Amniotic epithelial cell (primary cell): ENCODE measurements at places on chromosomes 7 and 10.
A peak's percentile ranks its signal among the peaks of the same experiment; 100 is the strongest.

DNA sequence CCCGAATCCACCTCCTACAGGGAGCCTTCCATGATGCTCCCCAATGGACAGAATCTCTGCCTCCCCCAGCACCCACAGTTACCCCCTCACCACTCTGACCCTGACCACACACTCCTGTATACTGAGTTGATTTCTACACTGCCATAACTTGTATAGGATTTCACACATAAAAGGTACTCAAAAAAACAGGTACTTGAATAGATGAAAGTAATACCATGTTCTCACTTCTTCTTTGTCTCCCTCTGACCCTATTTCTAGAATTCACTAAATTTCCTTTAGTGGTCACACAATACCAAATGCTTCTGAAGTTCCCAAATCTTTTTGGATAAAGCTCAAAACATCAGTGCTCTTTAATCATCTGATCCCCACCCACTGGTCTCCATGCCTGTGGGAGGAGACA, 45.4 kb downstream of the HSPA12A start:
- no peak for DNase-seq

GRCh38 chr10:82680608-82681007, 805.6 kb downstream of the NRG3 start:
- DNase-seq: peak; percentile 48

GRCh38 chr10:31186225-31187000, 132.6 kb upstream of the ZEB1 start:
- DNase-seq: no peak

DNA sequence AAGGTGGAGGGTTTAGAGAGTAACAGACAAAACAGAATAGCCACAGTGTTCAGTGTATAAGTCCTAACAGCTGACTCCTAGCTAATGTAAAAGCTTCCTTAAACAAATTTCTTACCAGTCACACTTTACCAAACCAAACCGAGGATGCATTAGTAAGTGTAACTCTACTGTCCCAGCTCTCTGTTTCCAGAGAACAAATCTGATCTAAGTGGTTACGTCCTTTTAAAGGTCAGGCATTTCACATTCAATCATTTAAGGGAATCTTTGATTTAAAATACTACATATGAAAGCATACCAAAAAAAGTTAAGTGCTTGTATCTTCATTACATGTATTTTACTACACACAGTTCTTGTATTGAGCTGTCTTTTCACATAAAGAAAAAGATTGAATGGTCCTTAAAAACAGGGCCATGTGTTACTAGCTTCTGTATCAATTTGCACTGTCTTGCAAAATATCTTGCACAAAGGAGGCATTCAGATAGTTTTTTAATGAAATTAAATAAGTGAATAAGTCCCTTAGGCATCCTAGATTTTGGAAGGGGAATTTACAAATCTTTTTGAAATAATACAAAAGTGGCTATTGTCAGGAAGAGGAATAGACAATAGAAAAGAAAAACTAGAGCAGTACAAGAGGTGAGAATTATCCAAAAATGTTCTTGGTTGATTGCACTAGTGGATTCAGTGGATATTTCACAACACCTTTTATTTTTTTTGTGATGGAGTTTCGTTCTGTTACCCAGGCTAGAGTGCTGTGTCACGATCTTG, 58.4 kb upstream of the SPOCK2 start:
- no peak for DNase-seq

DNA sequence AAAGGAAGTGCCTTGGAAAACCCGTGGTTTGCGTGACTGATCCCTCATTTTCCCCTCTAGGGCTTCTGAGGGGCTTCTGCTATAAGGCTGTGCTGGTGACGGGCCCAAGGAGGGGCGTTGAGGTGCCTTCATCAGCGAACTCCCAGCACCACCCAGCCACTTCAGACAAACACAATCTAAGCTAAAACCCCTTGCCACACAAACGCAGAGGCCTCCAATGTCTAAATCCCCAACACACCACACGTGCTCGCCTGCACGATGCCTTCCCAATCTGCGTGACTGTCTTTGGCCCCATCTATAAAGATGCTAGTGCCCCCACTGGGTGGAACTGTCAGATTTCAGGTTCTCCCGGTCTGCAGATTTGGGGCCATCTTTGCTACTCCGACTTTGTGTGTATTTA, 4.1 kb upstream of the GAD2 start:
- no peak for DNase-seq

- DNase-seq: no peak
Observed at GRCh38 chr10:21090609-21091082, 193.5 kb upstream of the NEBL start.

GRCh38 chr7:100799037-100799896, 28.1 kb downstream of the EPHB4 start:
- DNase-seq: peak; percentile 66

DNA sequence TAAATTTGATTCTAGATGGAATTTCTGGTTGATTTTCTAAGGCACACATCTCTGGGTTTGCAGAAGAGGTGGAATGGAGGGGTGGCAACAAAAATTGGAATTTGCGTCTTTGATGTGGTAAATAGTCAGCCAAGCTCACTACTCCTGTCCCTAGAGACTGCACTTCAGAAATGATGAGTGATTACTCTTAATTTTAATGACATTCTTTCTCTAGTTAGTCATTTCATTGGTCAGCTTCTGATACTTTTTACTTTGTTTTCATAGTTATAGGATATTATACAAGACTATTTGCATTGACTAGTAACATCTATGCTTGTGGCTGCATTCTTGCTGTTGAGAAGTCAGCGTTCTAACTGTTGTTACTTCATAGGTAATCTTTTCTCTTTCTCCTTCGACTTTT, 658.3 kb downstream of the SUGCT start:
- DNase-seq: no peak

DNA sequence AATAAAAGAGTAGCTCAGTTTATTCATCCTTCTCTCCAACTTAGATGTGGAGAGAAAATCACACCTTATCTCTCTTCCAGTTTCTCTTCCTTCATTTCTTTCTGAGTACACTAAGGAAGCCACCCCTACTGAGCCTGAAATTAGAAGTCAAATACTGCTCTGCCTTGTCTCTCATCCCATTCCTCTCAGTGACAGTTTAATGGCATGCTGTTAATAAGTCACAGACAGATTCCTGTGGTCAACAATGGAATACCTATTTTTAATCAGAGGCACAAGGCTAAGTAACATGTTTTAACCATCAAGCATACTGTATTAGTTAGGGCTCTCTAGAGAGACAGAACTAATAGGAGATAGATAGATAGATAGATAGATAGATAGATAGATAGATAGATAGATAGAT, 253.2 kb downstream of the HTR7 start:
- no peak for DNase-seq

DNA sequence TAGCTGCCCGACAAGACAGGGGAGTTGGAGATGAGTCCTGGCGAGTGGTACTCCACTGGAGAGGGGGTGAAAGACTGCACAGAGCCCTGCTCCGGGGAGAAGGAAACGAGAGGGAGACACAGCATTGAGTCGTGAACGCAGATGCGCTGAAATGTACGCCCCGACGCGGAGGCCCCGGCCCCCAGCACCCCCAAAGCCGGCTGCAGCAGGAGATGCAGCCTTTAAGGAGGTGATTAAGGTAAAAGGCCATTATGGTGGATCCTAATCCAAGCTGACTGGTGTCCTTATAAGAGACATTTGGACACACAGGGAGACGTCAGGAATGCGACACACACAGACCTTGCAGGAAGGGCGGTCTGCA, 166.3 kb upstream of the IMMP2L start:
- DNase-seq: no peak

DNA sequence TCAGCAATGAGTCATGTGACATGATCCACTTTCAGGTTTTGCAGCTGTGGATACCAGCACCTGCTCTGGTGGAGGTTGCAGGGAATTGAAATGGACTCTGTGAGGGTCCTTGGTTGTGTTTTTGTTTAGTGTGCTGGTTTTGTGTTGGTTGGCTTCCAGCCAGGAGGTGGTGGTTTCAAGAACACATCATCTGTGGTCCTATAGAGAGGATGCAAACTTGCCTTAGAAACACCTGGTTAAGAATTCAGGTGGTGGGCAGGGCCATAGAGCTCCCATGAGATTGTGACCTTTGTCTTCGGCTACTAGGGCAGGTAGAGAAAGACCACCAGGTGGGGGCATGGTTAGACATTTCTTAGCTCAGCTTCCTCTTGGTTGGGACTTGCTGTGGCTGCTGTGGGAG, 59.2 kb upstream of the CYP2C9 start:
- no peak for DNase-seq

GRCh38 chr7:102888561-102889233, 24.1 kb upstream of the LRRC17 start:
- DNase-seq: no peak

DNA sequence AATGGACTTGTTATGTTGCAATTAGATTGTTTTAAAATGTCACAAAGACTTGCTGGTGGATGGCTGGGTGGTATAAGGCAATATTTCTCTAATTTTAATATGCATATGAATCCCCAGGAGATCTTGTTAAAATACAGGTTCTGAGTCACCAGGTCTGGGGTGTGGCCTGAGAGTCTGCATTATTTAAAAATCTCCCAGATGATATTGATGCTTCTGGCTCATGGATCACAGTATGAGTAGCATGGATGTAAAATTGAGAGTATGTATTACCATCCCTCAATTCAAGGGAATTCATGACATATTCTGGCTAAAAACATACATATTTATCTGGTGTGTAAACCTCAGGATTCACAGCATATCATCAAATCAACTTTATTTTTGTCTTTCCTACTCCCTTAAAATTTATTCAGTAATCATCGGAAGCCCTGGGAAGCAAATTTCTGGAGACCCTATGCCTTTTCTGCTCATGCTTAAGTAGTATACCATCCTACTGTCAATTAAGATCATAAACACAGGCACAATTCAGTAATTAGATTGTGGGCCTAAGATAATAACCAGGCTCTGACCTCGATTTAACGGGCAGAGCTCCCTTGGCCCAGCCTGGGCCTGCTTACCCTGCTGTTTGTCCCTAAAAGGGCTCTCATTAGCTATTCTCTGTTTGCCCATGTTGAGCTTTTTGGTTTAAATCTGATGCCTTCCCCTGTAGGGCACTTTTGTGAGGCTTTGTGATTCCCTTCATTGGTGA, 29.6 kb upstream of the ICA1 start:
- DNase-seq: no peak

DNA sequence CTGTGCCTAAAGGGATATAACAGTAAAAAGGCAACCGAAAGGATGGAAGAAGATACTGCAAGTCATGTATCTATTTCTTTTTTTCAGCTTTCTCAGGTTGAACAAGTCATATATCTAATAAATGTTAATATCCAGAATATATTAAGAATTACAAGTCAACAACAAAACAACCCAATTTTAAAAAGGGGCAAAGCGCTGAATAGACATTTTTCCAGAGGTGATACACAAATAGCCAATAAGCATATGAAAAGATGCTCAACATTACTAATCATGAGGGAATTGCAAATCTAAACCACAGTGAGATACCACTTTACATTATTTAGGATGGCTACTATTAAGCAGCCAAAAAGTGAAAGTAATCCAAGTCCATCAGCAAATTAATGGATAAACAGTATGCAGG, 23.0 kb downstream of the DBF4 start:
- DNase-seq: no peak

GRCh38 chr10:88608052-88608732, 21.6 kb downstream of the LIPJ start:
- DNase-seq: no peak

DNA sequence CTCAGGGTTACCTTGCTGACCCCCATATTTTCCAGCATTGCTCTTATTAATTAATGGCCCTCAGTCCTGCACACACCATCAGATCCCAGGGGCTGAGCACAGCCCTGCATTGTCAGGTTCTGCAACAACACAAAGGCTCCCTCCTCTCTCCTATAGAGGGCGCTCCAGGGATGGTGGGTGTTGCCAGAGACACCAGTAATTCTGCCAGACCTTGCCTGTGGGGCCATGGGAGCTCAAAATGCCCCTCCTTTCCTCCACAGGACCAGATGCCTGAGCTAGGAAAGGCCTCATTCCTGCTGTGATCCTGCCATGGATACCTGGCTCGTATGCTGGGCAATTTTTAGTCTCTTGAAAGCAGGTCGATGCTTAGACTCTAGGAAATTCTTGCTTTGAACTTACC, 42.8 kb upstream of the PRSS58 start:
- no peak for DNase-seq

DNA sequence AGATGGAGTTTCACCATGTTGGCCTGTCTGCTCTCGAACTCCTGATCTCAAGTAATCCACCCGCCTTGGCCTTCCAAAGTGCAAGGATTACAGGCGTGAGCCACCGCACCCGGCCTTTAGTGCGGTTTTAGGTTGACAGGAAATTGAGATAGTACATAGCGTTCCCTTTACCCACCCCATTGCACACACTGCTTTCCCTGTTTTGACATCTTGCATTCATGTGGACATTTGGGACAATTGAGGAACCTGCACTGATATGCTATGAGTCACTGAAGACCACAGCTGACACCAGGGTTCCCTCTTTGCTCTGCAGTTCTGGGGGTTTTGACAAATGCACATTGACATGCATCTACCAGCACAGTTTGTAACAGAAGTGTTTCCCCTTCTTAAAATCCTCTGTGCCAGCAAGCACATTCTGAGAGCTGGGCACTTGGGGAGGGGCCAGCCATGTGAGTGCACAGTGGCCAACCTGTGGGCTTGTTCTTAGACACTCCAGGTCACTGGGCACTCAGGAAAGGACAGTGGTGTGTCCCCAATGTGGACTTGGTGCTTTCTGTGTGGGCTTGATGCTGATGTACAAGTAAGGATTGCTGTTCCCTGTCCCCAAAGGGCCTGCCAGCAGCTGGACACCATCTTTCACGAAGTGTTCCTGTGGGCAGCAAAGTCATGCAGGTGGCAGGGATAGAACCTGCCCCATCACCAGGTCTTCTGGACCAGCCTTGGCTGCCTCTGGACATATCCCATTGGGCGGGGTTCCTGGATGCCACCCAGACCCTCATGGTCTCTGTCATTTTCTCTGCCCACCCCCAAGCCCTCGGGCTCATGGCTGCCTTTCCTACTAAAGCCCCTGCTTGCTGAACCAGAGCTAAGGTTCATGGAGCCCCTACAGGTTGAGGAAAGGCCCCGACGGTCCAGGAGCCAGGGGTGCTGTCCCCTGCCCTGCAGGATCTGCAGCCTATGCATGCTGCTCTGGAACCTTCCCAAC, 579.8 kb downstream of the GLRX3 start:
- no peak for DNase-seq

DNA sequence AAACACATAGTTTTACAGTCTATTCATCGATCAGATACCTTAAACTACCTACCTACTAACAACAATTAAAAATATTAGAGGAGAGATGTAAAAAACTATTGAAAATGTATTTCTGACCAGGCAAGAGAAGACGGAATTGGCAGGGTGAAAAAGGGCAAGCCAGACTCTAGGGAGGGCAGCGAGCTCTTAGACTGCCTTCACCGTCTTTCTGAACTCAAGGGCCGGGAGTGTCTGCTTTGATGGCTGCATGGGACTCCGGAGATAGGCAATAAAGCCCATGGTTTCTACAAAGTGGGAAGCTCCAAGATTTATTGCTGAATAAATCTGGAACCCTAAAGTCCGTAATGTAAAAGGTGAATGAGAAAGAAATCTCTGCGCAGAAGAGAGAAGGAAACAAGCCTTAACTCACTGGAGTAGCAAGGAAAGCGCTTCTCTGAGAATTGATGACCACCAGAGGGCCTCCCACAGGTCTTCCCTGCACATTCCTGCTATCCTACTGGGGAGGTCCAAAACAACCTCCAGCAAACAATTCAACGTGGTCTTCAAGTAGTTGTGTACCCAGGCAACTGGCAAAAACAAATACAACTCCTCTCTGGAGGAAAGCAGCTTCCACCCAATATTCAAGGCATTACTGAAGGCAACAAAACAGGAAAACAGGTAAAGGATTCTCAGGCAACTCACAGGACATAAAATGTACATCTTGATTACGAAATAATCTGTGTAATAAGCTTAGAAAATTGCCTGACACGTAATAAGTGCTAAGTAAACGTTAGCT, 181.3 kb downstream of the SDK1 start:
- DNase-seq: peak; percentile 75

GRCh38 chr10:4051011-4051640, 266.1 kb upstream of the KLF6 start:
- peak; percentile 53 for DNase-seq
